ENCODE measurements at places on chromosomes 12 and 14.

GRCh38 chr12:80241576-80242273 is 142.4 kb downstream of the OTOGL start:
- DNase-seq, result no peak

DNA sequence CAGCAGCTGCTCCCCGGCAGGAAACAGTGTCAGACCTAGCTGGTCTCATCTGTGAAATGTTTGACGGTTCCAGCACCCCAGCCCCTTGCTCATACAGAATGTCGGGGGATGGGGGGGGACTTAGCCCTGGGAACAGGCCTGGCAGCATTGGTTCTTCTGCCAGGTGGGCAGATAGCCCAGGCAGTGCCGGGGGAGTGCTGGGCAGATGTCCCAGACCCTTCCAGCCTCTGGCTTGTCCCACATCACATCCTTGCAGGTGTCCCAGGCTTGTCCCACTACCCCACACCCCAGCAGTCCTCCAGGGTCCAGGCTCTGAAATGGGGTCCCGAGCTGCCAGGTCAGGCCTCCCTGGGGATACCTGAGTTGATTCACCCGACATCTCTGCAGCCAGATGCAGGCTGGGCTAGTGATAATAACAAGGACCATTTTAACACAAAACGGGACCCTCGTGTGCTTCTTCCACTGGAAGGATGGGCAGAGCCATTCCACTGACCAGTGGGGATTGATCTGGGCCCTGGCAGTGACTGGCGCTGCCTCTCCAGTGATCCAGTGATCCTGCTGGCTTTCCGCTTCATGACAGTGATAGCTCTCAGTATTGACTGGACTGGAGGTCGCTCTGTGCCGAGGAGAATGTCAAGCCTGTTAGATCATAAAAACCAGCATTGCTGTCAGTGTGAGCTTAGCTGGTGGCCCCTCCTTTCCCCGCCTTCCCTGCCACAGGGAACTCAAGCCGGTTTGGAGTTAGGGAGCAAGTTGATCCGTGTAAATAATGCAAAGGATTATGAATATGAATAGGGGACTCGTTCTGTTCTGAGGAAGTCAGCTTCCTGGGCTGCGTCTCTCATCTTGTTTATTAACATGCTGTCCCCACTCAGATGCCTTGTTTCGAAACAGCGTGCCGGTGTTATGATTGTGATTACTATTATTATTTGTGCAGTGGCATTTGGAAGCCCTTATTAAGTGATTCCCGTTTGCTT is 180.6 kb downstream of the AACS start:
- no peak for DNase-seq

DNA sequence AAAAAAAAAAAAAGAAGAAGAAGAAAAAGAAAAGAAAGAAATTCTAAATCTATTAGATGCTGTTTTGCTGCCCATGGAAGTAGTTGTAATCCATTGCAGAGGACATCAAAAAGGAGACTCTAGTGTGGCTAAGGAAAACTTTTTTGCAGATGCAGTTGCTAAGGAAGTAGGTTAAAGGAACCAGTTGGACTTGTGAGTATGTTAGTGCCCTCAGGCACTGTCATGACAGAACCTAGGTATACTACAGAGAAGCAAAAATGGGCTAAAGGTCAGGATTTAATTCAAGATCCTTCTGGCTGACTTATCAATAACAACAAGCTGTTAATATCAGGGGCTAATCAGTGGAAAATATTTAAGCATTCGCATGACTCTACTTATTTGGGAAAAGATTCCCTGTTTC is 1571.6 kb upstream of the FLRT2 start:
- no peak for DNase-seq

DNA sequence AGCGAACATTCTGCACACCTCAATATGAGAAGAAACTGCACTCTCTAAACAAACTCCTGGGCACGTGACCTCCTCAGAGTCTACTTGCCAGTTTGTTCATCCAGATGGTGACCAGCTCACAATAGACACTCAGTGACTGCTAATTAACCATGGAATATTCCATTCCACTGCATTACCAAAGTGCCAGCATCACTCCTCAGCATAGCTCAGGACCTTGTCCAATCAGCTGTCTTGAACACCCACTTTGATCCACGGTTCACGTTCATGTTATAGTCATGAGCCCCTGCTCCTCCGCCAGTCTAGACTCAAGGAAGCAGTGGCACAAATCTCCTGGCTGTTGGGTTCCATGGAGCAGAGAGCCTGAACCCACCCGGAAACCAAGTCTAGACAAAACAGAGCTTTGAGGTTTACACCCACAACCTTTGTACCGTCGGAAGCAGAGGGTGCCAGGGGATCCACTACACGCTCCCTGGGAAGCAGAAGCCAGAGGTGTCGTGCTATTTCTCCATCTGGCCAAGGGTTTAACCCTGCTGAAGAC is 285.3 kb downstream of the ZFP36L1 start:
- no peak for DNase-seq

GRCh38 chr12:20063116-20063515 is 305.2 kb upstream of the PDE3A start:
- DNase-seq, result no peak

- DNase-seq, result no peak
Measured at GRCh38 chr12:19926266-19926665, 442.1 kb upstream of the PDE3A start.

DNA sequence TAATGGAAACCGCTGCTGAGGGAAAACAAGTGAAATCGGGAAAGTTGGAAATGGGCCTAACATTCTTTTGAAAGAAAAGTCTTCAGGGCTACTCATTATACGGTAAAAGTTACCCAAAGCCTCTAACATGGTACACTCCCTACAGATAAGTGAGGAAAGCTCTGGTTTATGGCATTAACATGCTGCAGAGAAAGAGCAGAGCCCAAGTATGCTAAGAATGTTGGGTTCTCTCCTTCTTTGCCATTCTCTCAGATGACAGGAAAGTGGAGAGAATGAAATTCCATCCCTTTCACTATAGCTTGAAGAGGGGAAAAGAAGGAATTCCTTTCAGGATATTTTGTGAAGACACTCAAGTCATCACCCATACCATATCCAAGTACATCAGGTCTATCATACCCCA is 348.0 kb downstream of the SEC23A start:
- no peak for DNase-seq

Data from GM12891 (cell line).